ENCODE measurements at places on chromosomes 7 and 10.

DNA sequence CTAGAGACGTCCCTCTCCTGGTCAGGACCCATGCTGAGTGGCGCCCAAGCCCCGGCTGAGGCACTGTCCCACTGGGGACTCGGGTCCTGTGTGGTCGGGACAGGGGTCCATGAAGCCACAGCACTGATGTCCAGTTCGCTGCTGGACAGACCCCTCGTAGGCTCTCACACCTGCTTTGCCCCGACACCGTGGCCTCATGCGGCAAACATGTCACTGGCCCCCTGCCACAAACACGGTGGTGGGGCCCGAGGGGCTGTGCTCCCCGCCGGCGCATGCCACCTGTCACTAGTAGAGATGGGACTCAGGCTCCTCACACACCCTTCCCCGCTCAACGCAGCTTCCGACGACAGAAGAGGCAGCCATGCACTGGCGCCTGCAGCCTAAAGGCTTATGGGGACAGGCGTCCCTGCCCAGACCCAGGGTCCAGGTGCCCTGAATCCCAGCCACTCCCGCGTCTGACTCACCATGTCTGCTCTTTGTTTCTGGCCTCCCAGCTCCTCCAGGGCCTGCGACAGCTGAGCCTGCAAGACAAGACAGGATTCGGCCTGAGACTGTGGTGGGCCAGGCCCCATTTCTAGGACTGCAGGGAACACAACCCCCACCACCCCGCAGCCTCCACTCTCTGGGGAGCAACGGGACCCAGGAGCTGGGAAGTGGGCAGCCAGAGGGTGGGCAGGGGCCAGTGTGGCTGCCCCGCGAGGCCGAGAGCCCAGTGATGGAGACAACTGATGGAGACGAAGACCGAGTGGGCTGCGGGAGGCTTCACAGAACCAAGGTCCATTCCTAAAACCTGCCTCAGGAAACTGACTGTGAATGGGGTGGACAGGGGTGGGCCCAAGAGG, 230.9 kb downstream of the MAD1L1 start:
- DNase-seq = no peak

GRCh38 chr7:85573844-85574243, 387.0 kb upstream of the SEMA3D start:
- DNase-seq = no peak

DNA sequence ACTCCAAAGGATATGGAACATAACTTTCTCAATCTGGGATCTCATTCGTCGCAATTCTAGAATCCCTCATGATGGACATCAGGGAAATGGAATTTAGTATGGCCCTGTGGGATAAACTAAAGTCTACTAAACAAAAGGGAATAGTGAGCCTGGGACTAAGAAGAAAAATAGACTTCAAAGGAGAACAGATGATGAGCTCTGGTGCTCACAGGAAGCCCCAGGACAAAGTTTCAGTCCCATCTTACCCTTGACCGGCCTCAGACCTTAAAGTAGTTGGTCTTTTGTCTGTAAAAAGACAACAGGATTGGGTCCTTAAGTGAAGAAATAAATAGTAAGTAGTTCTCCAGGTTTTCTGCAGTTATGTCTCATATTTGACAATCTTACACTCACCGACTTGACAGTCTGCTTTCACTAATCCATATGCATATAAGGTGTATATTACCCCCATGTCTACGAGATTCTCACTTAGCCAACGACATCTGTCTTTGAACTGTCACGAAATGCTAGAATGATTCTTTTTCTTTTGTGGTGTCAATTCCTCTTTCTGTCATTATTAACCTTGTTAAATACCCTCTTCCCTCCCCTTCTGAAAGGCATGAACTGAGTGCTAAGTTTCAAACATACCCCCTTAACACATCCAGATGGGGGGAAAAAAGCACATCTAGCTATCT, 10.9 kb upstream of the IKZF1 start:
- DNase-seq = no peak

DNA sequence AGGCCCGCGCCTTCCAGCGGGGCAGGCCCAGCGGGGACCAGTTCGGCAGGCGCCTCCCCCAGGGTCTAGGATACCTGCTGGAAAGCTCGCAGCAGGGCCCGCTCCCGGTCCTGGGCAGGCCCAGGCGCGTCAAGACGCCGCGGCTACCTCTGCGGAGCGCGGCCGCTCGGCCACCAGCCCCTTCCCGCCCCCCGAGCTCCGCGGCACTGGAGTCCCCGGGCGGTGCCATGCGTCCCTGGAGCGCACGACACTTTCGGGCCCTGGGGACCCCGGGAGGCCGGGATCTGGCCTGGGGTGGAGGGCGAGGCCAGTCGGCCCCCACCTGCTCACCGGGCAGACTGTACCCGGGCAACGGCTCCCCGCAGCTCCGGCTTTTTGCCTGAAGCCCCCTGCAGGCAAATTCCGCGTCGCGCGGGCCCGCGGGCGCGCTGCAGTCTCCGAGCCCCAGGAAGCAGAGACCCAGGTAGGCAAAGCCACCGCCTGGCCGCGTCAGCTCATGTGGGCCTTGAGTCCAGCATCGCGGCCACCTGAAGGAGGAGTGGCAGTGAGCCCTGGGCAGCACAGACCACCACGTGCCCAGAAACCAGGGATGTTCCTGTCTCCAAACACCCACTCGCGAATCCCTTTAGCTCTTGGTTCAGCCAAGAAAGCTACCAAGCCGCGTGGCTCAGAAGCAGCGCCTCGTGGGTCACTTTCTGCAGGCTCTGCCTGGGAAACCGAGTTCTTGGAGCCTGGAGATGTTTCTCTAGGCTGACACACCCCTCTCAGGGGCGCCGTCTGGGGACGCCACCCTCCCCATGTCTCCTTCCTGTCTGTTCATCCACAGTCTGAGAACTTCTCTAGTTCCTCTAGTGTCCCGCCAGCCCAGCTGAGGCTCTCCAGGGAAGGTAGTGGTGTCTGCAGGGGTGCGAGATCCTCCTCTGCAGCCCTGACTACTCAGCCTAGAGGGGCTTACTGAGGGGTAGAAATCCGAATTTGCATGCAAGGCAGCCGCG, 46.1 kb upstream of the APBB1IP start:
- no peak for DNase-seq

DNA sequence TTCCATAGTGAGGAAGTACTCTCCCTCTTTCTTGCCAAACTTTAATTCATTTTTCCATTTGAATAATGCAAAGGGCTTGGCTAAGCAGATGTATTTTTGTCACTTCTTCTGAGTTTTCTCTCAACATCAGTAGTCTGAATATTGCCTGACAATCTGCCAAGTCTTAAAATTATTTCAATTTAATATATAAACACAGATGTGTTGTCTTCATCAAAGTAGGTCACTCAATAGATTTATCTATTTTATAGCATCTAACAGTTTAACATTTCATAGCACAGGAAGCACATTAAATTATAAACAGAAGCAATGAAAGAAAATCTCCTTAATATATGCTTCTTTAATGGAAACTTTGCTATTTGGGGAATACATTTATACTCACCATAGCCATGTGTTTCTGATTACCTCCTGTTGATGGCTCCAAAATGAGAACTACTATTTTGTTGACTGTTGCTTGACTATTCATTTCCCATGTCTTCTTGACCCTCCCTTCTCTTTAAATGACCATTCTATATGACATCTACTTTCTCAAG, 4.5 kb downstream of the CPED1 start:
- no peak for DNase-seq

- no peak for DNase-seq
Observed at GRCh38 chr7:71465741-71466189, 333.8 kb downstream of the GALNT17 start.

- DNase-seq = no peak
Observed at GRCh38 chr10:5547681-5547930, 22.8 kb downstream of the CALML3 start.

DNA sequence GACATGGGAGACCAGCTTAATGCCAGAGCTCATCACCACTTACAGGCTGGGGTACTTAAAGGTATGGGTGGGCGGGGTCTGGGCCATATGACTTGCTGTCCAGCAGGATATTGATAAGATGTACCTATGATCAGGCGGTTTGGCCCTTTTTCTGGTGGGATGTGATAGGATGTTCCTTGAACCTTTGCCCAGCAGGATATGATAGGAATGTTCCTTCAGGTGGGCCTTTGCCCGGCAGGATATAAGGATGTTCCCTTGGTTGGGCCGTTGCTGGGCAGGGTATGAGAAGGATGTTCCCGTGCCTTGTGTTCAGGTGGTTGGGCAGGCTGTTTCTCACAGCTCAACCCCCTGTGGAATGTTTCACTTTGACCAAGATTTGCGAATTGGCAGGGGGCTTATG, 187.2 kb upstream of the CXCL12 start:
- DNase-seq = no peak
